Neural crest cell (in vitro differentiated cells): ENCODE measurements at places on chromosomes 12 and 14.

DNA sequence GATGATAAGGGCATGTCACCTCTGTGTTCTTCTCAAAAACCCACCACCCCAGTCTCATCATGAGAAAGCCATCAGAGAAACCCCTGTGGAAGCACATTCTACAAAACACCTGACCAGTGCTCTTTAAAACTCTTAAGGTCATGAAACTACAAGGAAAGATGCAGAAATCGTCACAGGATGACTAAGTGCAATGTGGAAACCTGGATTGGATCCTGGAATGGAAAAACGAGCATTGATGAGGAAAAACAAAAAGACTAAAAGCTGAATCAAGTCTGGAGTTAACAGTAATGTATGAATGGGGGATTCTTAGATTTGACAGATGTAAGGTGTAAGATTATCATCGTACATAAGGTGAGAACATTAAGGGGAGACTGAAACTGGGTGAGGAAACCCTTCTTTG lies 211.0 kb downstream of the TBX5 start:
- no peak for DNase-seq

DNA sequence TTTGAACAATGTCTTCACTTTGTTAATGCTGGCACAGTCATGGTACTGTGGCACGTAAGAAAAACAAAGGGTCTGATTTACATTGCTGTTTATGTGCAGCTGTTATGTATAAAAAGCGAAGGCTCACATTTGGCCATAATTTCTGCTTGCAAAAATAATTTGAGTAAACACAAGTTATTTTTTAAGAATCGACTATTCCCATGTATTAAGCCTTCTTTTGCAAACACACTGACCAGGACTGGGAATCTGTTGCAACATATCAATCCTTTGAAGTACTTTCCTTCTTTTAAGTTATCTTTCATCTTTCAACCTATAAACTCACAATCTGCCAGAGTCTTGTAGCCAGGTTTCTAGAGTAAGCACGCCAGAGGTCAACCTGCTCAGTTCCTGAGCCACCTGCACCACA lies 145.4 kb upstream of the BMP4 start:
- no peak for DNase-seq

DNA sequence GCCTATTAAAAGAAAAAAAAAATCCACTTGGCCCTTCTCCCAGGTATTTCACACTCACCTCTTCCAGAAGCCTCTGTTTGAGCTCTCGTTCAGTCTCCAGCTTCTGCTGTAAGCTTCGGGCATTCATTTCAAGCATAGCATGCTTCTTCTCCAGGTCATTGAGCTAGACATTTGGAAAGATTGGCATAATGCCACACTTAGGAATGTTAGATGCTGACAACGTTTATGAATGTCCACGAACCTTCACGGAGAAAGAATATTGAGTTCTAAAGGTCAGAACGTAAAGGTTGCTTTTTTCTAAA lies 60.5 kb downstream of the PRKAB1 start:
- DNase-seq, result no peak

- no peak for DNase-seq
These were observed 30.1 kb upstream of the PWP1 start for GRCh38 chr12:107655281-107656065.

DNA sequence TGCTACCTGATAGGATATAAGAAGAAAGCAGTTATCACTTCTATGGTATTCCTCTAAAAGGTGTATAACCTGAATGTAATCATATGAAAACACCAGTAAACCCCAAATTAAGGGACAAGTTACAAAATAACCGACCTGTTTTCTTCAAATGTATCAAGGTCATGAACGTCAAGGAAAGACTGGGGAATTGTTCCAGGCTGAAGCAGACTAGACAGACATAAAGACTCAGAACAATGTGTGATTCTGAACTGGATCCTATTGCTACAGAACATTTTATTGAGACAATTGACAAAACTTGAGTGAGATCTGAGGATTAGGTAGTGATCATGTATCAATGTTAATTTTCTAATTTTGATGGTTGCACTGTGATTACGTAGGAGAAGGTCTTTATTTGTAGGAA lies 15.4 kb upstream of the LRP6 start:
- DNase-seq, result no peak

DNA sequence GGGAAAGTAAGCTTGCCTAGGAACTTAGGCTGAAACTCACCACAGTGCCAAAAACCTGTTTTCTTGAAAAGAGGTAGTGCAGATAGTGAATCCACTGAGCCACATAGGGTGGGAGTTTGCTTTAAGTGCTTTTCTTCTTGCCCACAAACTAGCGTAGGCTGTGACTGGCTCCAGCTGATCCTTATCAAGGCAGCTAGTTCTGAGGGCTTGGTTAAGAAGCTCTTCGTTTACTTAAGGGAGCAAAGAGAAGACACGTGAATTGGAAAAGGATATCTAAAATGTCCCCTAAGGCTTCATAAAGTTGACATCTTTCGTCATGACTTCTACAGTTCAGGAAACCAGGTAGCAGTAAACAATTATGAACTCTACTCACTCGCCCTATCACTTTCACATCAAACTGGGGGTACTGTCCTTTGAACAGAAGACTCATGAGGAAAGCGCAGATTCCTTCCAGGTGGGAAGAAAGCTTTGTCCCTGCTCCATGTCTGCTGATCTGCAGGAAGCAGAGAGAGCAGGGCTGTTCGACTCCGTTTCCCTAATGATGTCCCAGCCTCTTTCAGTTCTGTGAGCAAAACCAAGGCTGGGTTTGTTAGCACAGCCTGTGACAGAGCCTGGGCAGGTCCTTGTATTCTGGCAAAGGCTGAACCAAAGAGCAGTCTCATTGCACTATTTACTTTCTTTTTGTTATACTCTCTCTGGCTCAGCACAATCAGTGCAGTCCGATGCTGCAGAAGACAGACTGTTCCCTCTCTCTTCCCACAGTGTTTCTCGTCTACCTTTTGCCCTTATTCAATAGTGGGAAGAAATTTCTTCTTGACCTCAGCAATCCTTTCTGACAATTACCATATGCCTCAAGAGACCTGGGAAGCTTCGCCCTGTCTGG lies 93.5 kb upstream of the ETV6 start:
- DNase-seq, result no peak

GRCh38 chr14:74658535-74659131 lies 46.6 kb upstream of the LTBP2 start:
- DNase-seq, result no peak

DNA sequence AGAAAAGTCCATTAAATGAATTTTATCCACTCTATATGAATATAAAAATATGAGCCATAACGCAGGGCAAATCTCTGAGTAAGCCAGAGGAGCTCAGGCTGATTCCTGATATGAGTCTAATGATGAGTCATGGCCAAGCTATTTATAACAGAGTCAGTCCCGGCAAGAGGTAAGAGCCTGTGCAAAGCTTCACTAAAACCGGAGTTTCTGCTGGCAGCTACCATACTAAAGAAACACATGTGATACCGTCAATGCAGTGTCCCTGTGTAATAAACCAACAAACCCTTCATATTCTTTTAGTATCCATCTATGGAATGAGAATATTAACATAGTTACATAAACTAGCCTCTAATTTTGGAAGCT lies 319.4 kb downstream of the KCNC2 start:
- DNase-seq, result no peak

DNA sequence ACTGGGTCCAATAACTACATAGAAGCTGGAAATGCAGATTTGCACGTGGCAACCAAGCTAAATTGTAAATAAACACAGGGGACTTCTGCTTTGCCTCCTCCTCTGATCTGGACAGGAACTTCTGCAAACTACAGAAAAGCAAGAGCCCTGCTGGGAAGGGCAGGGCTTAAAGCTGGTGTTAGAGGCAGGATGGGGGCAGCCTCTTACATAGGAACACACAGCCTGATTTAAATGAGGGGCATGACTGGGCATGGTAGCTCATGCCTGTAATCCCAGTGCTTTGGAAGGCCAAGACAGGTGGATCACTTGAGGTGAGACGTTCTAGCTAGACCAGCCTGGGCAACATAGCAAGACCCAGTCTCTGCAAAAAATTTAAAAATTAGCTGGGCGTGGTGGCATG lies 46.7 kb downstream of the ERH start:
- no peak for DNase-seq

DNA sequence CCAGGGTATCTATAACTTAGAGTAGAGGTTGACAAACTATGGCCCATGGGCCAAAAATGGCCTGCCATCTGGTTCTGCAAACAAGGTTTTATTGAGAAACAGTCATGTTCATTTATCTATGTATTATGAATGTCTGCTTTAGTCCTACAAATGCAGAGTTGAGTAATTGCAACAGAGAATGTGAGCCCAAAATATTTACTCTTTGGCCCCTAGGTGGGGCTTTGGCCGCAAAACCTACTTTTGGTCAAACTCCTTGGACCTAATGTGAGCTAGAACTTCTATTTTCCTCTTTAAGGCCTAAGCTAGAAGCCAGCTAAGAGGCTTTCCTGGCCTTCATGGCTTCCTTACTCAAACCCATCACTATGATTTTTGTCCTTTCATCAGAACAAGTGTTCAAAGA lies 379.1 kb downstream of the NELL2 start:
- no peak for DNase-seq

- no peak for DNase-seq
These were observed 198.9 kb downstream of the CACNA1C start for GRCh38 chr12:2251526-2252209.

- DNase-seq, result peak; percentile 75
These were observed 6.9 kb upstream of the ADCY6 start for GRCh38 chr12:48795550-48796455.
